ENCODE measurements at places on chromosomes 2 and 18. TPM values are rescaled to one million over a fixed set of nuclear protein-coding genes. Genes with fewer than 3 reads are reported as not detected.

DNA sequence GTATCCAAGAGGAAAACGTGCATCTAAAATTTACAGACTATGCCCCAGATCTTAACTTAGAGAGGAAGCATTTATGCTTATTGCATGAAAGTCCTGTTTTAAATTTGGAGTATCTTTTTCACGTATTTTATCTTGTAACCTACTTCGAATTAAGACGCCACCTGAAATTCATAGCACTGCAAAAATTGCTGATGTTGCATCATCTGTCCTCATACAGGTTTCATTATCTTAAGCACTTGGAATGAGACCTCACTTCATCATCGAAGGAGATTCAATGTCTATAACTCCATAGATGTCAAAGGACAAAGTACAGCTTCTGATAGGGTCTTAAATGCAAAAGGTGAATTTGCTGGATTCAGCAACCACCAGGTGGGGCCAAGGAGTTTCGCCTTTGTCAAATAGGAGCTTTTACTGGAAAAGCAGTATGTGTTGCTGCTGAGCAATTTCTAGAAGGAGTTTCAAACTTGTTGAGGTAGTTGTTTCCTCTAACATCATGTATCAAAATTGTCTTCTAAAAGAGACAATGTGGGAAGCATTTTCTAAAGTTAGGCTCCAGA is 106.4 kb upstream of the CCDC85A start:
- no peak for DNase-seq

- peak; percentile 88 for DNase-seq
Measured at GRCh38 chr2:136116813-136117390, 1.0 kb downstream of the CXCR4 start.

DNA sequence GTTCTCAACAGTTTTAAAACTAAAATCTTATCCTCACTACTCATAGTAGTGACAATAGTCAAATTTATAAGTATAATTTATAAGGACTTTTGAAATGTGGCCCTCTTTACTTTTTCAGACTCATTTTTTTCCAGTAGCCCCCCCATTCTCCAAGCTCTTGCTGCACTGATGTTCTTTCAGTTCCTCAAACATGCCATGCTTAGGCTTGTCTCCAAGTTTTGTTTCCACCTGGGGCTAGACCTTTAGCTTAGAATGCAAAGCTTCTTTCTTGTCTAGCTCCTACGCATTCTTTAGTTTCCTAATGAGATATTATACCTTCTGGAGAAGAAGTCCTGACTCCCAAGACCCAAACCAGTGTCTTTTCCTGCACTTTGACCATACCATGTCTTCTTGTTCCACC is 222.6 kb downstream of the NOL4 start:
- DNase-seq: no peak

DNA sequence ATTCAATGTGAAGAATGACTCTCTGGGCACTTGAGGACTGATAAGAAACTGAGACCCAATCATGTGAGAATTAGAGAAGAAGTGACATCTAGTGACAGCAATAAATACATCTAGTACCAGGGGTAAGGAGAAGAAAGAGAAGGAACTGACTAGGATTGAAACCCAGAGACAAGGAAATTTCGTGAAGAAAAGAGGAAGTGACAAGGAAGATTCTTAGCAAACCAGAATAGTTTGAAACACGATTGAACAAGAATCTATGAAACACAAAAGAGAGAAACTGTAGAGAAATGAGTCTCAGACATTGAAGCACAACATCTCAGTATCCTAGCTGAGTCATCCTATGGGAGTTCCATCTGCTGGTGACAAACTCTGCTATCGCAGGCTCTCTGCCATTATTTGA is 571.9 kb upstream of the PKDCC start:
- no peak for DNase-seq

GRCh38 chr2:191030521-191031154 is 16.7 kb upstream of the STAT1 start:
- peak; percentile 58 for DNase-seq

DNA sequence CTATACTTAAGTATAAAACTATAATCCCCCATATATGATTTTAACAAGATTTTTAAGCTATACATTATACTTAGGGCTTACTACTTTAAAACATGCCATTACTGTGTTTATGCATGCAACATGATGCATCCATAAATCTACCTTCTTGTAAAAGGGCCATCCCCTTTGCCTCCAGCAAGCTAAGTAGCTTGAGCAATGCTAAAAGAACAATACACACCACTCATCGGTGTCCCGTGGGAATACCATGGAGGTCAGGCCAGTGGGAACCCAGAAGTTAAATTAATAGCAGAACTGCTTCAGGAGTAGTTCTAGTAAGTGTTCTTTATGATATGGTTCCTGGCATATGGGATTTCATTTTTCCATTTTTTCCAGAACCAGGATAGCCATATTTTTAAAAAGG is 37.8 kb downstream of the SH3RF3 start:
- no peak for DNase-seq

DNA sequence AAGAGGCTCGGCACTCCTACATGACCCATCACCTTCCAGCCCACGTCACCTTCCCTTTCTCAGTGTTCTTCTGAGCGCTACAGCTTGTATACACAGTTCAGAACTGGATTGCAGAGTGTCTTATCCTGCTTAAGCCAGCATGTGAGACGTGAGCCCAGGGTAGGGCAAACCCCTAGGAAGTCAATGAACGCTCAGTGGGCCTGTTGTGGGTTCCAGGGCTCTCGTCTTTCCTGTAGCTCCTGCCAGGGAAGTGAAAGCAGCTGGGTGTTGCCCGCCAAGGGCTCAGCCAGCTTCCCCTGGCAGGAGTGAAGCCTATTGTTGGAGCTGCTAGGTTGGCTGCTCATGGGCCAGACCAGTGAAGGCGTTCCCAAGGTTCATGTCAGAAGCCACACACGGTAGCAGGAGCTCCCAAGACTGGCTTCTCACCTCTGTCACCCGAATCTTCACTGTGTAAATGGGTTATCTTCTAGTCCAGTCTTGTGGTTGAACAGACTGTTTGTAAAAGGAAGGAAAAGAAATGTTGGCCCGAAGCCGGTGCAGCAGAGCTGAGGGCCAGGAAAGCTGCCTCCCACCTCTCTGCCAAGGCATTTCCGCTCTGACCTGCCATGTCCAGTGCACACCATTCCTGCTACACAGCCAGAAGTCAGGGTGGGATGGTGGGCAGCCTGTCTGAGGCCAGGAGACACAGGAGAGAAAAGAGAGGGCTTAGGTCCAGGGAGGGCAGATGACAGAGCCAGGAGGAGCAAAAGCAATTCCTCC is 69.6 kb upstream of the RMDN2 start:
- DNase-seq: no peak

DNA sequence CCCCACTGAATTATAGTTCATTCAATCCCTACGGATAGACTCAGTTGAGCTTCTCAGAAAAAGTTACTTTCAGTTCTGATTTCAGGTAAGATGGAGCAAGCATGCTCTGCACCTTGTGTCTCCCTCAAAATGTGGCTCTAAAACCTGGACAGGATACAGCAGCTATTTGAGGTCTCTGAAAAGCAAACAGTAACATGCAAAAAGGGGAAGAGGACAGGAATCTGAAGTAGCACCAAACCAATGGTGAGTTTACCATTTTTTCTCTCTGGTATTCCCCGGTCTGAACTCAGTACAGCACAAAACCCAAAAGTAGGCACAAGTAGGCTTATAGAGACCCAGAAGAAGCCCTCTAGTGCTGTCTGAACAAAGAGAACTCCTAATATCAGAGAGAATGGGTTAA is 34.1 kb downstream of the LANCL1 start:
- DNase-seq: no peak

- no peak for DNase-seq
Measured at GRCh38 chr2:217935235-217935879, 67.4 kb downstream of the TNS1 start.

GRCh38 chr2:233994151-233994550 is 56.4 kb upstream of the SPP2 start:
- DNase-seq: no peak

- no peak for DNase-seq
Measured at GRCh38 chr2:102839668-102840388, 78.0 kb downstream of the TMEM182 start.

DNA sequence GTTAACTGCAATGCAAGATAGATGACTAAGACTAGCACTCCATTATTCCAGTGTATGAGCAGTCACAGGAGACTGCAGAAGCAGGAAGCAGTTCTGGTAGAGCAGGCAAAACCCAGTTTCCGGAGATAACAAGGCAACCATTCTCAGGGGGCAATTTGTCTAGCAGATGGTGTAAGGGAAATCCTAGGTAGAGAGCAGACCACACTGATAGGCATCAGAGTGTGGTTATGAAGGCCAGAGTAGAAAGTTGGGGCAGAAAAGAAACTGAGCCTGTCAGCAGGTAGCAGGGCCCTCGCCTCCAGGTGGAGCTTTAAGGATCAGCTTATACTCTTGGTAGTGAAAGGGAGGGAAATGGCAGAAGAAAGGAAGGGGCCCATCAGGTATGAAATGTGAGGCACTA is 164.4 kb downstream of the PDE11A start:
- peak; percentile 22 for DNase-seq

GRCh38 chr2:206716623-206717022 is 1.6 kb downstream of the DYTN start:
- no peak for DNase-seq

DNA sequence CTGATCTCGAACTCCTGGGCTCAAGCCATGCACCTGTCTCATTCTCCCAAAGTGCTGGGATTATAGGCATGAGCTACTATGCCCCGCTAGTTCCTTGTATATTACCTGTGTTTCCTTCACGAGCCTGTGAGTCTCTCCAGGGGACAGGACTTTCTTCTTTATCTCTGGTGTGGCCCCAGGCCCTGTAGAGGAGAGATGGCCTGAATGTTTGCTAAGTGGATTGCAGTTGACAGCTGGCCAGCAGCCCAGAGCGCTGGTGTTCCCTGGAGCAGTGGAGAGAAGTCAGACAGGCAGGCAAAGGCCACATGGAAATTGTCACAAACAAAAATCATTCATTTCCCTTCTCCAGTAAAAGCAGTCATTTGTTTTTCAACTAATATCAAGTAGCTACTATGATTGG is 17.9 kb downstream of the LPIN1 start:
- DNase-seq: no peak

DNA sequence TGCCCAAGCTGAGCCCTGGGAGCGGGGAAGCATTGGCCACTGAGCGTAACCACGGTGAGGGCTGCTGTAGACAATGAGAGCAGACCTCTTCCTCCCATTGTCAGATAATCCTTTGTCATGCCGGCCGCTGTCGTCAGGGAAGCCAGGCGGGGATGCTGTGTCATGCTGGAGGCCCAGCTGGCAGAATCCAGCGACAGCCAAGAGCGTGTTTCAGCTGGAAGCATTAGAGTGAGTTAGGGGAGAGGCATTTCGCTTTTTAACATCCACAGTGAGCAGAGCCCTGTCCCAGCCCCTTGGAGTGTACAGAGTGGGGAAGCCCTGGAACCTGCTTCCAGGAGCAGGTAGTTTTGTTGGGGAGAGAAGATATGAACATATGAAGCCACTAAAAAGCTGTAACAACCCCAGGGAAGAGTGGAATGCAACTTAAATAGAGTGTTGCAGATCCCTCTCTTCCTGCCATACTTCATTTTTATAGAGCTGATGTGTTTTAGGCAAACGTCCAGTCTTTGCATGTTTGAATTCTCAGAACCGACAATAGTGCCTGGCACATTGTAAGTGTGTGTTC is 7.0 kb downstream of the CTIF start:
- no peak for DNase-seq

GRCh38 chr2:239955989-239956817 is 68.9 kb downstream of the NDUFA10 start:
- no peak for DNase-seq

- DNase-seq: no peak
Measured at GRCh38 chr2:210038078-210038477, 35.6 kb downstream of the RPE start.

- DNase-seq: peak; percentile 68
Measured at GRCh38 chr2:207167099-207167923, 1.6 kb upstream of the KLF7 start.

DNA sequence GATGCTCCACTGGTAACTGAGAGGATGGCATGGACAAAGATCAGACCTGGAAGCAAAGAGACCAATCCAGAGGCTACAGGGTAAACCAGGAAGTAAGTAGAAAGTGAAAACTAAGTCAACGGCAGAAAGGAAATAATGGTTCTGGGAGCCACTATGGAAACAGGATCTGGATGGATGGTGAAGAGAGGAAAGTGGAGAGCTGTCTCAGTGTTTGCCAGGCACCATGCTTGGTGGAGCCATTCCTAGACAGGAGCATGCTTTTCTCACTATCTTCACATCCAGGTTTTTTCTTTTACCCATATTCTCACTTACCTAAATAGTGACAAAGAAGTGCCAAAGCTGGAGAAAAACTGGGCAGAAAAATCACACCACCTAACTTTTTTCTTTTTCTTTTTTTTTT is 22.2 kb downstream of the ZNF521 start:
- no peak for DNase-seq

DNA sequence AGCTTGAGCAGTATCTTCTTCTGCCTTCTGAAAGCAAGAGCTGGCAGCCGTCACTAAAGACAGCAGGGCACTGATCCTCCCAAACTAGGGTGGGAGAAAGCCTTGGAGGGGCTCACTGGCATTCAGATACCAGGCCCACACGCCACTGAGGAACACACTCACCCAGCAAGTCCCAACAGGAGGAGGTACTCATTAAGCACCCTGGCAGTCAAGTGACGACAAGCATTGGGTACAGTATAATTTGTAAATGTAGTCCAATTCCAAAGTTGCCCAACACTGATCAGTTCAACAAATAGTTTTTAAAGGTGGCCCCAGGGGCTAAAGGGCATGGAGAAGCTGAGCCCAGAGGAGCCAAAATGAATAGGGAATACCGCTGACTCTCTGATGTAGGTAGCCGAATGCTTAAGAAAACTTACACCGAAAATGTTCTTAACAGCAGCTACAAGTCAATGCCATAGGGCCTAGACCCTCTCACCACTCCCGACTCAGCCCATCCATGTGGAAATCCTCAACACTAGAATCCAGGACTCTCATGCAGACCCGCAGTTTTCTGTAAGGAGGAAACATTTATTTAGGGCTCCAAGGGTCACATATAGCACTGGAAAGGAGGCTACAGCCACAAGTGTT is 9.9 kb downstream of the LIMS2 start:
- no peak for DNase-seq

GRCh38 chr2:199973703-199974102 is 18.3 kb downstream of the MAIP1 start:
- DNase-seq: no peak

GRCh38 chr2:212107989-212108388 is 430.6 kb downstream of the ERBB4 start:
- no peak for DNase-seq

- DNase-seq: no peak
Measured at GRCh38 chr2:109284826-109285225, 155.8 kb downstream of the SH3RF3 start.

GRCh38 chr2:5693287-5694201 is 1.4 kb downstream of the SOX11 start:
- DNase-seq: no peak

GRCh38 chr2:425243-425642 is 137.4 kb upstream of the ALKAL2 start:
- DNase-seq: no peak

Gene CELF4
- 0.05 TPM for total RNA-seq

Gene PLGLB1
- 3.0 TPM for total RNA-seq

Gene MOB1A
- total RNA-seq: 104 TPM

Gene CFAP65
- 0.05 TPM for total RNA-seq

Gene RAD51AP2
- total RNA-seq: not detected

Gene NFU1
- total RNA-seq: 42.8 TPM

Gene DTNB
- total RNA-seq: 7.6 TPM

Gene SULT1C4
- total RNA-seq: 3.6 TPM

Gene FBXO15
- 5.1 TPM for total RNA-seq

Gene ALPP
- total RNA-seq: 0.09 TPM

Gene TMEM87B
- total RNA-seq: 13.1 TPM

Gene PARD6G
- 4.7 TPM for total RNA-seq
